Activated CD4-positive, alpha-beta memory T cell treated with anti-CD3 and anti-CD28 coated beads for 36 hours (primary cell): ENCODE measurements at places on chromosomes 6 and 20.

DNA sequence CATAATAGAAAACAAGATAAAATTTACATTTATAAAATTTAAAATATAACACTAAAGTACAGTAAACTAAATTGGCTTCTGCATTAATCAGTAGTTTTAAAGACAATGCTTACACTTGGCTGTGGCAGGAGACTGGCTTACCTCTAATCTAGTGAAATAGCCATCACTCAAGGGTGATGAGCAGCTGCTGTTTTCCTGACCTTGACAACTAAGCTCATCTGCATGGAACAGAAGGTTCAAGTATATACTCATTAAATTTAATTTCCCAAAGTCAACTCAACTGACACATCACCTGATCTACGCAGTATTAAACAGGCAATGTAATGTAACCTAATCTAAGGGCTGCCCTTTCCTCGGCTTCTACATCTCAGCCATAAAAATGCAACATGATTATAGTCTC, 14.5 kb downstream of the TMX4 start:
- no peak for DNase-seq

DNA sequence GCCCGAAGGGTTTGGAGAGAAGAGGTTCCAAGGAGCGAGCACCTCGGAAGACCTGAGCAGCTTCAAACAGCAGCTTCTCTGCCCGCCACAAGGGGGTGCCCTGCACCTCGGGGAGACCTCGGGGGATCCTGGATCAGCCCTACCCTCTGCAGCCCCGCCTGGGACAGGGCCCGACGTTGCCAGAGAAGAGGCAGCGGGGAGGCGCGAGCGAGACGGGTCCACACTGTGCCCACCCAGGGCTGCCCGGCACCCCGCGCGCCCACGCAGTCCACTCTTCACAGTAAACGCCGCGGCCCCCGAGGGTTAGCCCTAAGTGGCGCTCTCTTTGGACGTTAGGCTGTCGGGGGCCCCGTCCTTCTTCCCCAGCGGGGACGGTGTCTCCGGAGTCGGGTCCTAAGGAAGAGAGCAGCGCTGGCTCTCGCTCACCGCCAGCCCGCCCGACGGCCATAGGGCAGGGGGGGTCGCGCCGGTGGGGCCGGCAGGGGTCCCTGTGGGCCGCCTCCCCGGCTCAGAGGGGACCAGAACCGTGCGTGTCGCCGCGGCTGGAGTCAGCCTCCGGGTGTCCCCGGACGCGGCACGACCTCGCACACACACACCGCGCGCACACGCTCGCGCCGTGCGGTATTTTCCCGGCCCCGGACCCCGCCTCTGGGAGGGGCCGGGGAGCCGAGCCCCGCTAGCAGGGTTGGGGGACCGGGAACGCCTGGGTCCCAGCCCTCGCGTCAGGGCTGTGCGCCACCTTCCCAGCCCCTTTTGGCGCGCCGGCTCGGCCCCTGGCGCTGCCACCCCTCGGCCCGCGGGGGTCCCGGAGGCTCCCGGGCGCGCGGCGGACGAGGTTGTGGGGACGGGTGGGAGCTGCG, 929 bp downstream of the CDH22 start:
- DNase-seq = peak; percentile 78

GRCh38 chr6:157258878-157259277, 64.4 kb downstream of the TMEM242 start:
- peak; percentile 36 for DNase-seq

GRCh38 chr6:135235716-135236115, 54.6 kb downstream of the MYB start:
- DNase-seq = no peak

- no peak for DNase-seq
Measured at GRCh38 chr6:70503813-70504465, 62.8 kb upstream of the SDHAF4 start.

GRCh38 chr6:32149932-32150870, 1.5 kb downstream of the PRRT1 start:
- DNase-seq = no peak

- DNase-seq = no peak
Measured at GRCh38 chr6:12304487-12304886, 14.3 kb downstream of the EDN1 start.

DNA sequence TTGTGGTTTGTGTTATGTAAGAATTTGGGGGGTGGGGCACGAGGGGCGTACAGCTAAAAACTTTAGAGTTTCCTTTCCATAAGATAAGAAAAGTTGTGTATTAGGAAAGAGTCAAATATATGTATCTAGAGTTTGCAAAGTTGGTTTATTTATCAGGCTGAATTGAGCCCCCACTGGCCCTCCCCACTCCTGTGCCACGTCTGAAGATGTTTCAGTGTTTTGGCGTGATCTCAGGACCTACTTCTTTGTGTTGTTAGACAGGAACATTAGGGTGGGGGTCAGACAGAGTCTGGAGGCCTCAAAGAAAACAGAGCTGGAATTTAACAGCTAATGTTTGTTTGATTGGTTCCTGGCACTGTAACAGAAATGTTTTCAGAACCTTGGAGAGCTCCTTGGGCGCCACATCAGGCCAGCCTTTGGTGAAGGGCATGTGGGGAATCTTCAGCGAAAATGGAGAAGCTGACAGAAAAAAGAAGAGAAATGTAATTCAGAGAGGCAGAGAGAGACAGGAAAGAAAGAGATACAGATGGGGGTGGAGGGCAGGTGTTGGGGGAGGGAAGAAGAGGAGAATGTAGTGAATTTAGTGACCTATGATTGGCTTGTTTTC, 674 bp downstream of the NRSN1 start:
- peak; percentile 29 for DNase-seq

GRCh38 chr6:105196076-105196475, 16.3 kb upstream of the POPDC3 start:
- no peak for DNase-seq

GRCh38 chr20:19433371-19434350, 221.2 kb downstream of the SLC24A3 start:
- no peak for DNase-seq

DNA sequence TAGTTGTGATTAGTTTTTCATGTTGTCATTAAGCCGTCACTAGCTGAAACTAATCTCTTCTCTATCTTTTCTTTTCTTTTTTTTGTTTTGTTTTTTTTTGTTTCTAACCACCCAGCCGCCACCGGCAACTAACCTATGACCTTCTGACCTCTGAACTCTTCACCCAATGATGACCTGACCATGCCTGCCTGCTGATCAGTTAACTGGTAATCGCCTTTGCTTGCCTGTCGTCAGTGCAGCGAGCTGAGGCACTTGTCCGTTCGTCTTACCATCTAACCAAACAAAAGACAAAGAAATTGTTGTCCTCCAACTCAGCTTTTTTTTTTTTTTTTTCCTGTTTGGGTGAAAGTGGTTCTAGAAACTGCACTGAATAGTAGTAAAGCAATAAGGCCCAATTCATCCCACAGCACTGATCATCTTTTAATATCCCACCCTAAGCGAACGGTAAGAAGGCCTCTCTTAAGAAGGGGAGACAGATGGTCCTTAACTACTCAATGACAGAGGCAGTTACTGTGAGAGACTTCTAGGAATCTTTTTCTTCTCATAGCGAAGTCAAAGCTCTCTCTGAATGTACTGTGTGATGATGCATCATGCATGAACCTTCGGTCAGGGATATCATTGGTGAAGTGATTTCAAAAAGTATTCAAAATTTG, 156.2 kb downstream of the QKI start:
- DNase-seq = no peak

- peak; percentile 44 for DNase-seq
Measured at GRCh38 chr20:35523298-35523888, 6.1 kb downstream of the C20orf173 start.

GRCh38 chr6:145187491-145188206, 547.7 kb downstream of the EPM2A start:
- no peak for DNase-seq

GRCh38 chr6:2196079-2196679, 49.2 kb downstream of the GMDS start:
- DNase-seq = no peak

DNA sequence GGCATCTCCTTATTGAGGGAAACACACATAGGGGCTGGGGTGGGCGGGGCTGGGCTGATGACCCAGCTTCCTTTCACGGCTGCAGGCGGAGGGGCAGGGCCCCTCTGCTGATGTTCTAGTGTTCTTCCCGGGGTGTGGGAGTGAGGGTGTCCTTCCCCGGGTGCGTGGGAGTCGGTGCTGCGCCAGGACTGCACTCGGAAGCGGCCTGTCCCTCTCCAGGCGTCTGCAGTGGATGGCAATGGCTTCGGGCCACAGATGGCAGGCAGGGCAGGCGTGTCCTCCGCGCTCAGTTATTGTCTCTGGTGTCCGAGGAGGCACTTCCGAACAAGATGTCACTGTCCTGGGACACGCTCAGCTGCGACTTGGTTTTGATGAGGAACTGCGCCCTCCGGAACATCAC, 19.2 kb downstream of the KCNG1 start:
- DNase-seq = no peak
